Endothelial cell of umbilical vein (primary cell): ENCODE measurements at places on chromosomes 4 and X. TPM values are rescaled to one million over a fixed set of nuclear protein-coding genes. Genes with fewer than 3 reads are reported as not detected.
A peak's percentile ranks its signal among the peaks of the same experiment; 100 is the strongest.

- no peak for DNase-seq
Measured at GRCh38 chrX:66126662-66127061, 37.4 kb upstream of the HEPH start.

DNA sequence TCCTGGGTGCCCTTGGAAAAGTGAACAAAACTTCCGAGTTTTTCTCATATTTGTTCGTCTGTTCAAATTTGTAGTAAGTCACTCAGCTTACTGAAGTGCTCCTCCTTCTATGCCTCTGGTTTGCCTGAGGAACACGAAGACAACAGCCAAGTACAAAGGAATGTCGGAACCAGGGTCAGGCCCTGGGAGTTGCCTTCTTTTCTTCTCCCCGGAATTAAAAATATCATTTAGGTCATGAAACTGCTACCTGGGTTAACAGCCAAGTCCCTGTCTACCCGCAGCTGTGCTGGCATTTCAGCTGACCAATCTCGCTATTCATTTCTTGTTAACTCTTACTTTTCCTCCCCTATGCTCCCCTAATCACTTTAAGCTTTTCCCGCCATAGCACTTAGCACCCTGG lies 137.6 kb upstream of the TEX13D start:
- no peak for DNase-seq

DNA sequence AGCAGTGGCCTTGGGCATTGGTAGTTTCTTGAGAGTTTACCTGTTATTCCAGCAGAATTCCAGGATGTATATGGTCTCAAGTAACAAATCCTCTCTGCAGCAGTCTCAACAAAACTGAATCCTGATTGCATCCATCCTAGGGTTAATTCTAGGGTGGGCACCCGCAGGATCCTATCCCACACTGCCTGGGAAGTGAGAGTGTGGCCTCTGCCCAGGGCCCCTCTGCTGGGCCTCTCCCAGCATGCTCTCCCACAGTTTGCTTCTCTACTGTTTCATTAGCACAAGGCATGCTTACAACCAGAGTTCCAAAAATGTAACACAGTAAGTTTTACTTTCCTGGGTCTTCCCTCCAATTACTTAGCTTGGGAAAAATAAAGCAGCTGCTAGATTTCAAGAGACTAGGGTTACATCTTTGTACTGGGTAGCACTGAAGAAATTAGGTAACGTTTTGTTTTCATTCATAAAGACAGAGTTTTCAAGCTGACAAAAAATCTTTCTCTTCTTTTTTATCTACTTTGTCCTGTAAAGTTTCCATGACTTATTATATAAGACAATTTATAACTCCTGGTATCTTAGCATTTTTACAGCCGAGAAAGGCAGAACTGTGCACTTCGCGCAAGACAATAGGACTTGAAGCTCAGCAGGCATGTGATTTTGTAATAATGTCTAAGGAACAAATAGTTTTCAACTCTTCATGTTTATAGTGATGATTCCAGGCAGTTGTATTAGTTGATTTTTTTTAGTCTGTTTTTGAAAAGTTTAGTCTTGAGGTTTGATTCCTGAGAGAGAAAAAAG lies 131.2 kb upstream of the PCDH18 start:
- no peak for DNase-seq

DNA sequence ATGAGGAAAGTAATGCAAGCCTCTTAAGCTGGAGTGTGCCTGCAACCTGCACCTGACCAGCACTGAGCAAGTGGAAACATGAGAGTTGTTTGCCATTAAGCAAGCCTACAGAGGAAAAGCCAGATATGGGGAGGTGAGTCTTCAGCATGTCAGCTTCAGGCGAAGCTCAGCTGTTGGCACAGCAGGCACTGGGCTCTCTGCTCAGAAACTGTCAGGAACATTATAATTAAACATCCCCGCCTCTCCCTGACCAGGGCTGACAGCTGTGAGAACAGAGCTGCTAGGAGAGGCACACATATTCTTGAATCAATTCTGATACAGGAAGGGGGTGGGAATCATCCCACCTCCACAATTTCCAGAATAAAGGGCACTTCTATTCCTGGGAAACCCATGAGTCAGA lies 19.0 kb upstream of the DCX start:
- DNase-seq = no peak

DNA sequence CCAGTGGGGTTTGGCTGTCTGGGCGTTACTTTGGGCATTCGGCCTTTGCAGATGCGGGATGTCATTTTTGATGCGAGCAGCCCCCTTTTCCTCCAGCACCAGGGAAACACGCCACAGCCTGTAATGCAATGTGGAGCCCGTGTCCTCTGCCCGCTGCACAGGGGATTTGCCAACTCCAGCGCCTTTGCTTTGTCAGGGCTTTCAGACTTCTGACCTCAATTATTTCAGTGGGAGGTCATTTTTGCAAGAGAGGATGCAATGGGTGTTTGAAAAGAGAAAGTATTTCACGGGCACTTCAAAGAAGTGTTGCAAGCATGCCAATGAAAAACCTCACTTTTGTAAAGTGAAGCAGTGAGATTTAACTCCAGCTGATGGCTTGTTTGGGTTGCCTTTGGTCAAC lies 11.5 kb downstream of the CLCN4 start:
- DNase-seq = no peak

GRCh38 chr4:122379239-122379638 lies 428 bp downstream of the ADAD1 start:
- DNase-seq = no peak

DNA sequence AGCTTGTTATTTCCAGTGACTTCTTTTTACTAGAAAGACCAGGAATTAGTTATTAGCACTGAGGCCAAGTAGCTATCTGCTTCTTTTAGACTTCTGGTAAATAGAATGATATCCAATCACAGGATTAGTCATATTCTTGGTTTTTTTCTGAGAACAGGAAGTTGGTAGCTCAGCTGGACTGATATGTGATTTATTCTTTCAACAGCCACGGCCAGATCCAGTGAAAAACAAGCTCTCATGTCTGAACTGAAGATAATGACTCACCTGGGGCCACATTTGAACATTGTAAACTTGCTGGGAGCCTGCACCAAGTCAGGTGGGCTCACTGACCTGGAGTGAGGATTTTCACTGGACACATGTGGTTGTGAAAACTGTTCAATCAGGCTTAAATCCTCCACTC lies 48.6 kb downstream of the PDGFRA start:
- DNase-seq = peak; percentile 92

GRCh38 chr4:47785153-47785552 lies 52.7 kb downstream of the CORIN start:
- no peak for DNase-seq

- no peak for DNase-seq
Measured at GRCh38 chr4:118758293-118758692, 73.1 kb downstream of the METTL14 start.

DNA sequence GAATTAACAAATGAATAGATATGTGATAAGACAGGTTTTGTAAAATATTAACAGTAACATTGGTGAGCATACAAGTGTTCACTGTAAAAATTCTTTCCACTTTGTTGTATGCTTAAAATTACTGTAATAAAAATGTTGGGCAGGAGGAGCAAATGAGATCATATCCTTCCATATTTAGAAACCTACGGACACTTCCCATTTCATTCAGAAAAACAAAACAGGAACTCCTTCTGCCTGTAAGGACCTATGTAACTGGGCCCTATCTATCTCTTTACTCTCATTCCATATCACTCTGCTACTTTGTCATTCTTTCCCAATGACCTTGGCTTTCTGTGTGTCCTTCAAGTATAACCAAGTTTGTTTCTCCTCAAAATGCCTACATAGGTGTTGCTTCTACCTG lies 53.7 kb upstream of the SLC39A8 start:
- DNase-seq = no peak

GRCh38 chr4:158018221-158018830 lies 154.5 kb downstream of the GASK1B start:
- peak; percentile 67 for DNase-seq

GRCh38 chr4:176840166-176840565 lies 47.4 kb upstream of the VEGFC start:
- no peak for DNase-seq

GRCh38 chr4:110897784-110898183 lies 274.9 kb upstream of the PITX2 start:
- no peak for DNase-seq

- no peak for DNase-seq
Measured at GRCh38 chr4:74555843-74556242, 110.9 kb downstream of the AREG start.

Gene PRKX
- 6.8 and 11.2 TPM in 2 replicates for polyA plus RNA-seq

Gene HSFX2
- 0.11 and 0.86 TPM in 2 replicates for polyA plus RNA-seq

Gene EREG
- polyA plus RNA-seq = not detected in 2 replicates
